A549 treated with CpdA at 1 μM for 4 hours (cell line): ENCODE measurements at places on chromosomes 1 and 21. TPM values are rescaled to one million over a fixed set of nuclear protein-coding genes. Genes with fewer than 3 reads are reported as not detected.

SPATA17 gene
- 1.8 to 3.2 TPM (median 2.6 TPM) in 5 replicates for total RNA-seq

HES2 gene
- total RNA-seq, result 2.3 to 3.5 TPM (median 3.0 TPM) in 5 replicates

CLEC20A gene
- not detected in 5 replicates for total RNA-seq

UBL4B gene
- total RNA-seq, result not detected in 5 replicates

CENPF gene
- total RNA-seq, result 75.8 to 111 TPM (median 81.2 TPM) in 5 replicates

STIL gene
- 9.7 to 12.0 TPM (median 9.8 TPM) in 5 replicates for total RNA-seq
